ENCODE measurements at places on chromosomes 7 and 10.
A peak's percentile ranks its signal among the peaks of the same experiment; 100 is the strongest.

- no peak for DNase-seq
These were observed 199.0 kb downstream of the GPR37 start for GRCh38 chr7:124566583-124566982.

DNA sequence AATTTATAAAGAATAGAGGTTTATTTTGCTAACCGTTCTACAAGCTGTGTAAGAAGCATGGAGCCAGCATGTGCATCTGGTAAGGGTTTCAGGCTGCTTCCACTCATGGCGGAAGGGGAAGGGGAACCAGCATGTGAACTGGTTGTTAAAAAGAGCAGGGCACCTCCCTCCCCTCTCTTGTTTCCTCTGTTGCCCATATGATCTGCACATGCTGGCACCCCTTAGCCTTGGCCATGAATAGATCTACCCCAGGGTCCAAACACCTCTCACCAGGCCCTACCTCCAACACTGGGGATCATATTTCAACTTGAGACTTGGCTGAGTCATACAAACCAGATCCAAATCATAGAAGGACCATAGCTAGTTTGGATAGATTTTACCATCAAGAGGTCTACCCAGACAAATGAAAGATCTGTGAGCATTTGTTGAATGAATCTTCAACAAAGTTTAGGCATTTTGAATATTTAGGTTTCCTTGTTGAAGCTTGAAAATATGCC is 36.0 kb upstream of the NRP1 start:
- DNase-seq: no peak

GRCh38 chr10:113905756-113906155 is 51.3 kb downstream of the NHLRC2 start:
- no peak for DNase-seq

- no peak for DNase-seq
These were observed 727.9 kb upstream of the KCND2 start for GRCh38 chr7:119545118-119545517.

DNA sequence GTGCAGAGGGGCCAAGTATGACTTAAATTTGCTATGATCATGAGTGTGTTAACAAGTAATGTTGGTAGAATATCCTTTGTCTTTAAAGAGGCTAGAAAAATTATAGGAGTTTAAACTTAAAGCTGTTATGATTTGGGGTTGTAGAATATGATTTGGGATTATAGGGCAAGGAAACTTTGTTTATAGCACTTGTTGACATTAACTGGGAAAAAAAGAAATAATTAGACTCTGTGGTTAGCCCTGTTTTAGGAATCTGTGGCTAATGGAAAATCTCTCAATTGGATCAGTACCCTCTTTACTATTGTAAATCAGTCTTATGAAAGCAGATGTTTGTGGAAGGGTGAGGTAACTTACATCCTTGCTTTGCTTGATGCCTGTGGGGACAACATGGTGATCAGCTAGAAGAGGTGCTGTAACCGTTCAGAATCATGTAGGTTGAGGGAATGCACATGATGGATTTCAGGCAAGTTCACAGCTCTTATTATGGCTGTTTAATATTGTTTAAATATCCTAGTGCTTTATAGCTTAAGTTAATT is 11.1 kb downstream of the ING3 start:
- no peak for DNase-seq

- no peak for DNase-seq
These were observed 6.7 kb downstream of the RASSF4 start for GRCh38 chr10:44966129-44966815.

GRCh38 chr7:2014391-2015241 is 218.1 kb downstream of the MAD1L1 start:
- no peak for DNase-seq

DNA sequence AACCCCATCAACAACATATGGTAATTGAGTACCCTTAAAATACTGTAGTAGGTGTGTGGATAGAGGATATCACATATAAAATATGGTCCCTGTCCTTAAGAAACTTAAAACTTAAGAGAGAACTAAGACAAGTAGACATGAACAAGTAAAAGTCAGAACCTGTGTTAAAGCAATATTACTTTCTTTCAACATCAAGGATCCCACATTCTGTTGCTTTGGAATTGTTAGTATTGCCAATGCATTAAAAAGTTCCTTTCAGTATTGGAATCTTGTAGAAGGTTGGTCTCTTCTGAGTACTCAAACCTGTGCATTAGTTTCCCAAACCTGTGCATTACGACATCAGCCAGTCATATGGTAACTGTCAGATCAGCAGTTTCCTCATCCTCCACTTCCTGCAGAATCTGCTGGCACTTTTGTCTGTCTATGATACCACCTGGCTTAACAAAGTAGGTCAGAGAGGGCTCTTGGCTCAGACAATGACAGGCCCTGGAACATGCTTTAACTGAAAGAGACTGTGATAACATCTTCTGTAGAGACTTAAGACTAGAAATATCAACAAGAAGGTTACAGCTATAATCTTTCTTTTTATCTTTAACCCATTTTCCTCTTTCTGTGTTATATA is 56.5 kb downstream of the CCDC71L start:
- no peak for DNase-seq

DNA sequence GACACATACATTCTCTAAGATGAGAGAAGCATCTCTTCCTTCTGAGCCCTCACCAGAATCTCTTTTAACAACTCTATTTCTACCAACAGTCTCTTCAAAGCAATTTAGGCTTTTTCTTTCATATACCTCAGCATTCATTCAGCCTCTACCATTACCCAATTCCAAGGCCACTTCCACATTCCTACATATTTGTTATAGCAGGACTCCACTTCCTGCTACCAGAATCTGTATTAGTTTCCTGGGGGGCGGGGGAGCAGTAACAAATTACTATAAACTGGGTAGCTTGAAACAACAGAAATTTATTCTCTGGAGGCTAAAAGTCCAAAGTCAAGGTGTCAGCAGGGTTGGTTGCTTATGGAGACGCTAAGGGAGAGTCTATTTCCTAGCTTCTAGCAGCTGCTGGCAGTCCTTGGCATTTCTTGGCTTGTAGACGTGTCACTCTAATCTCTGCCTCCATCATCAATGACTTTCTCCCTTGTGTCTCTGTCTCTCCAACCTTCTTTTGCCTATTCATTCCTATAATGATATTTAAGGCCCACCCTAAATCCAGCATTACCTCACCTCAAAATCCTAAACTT is 7.4 kb downstream of the PRPS1L1 start:
- DNase-seq: no peak

DNA sequence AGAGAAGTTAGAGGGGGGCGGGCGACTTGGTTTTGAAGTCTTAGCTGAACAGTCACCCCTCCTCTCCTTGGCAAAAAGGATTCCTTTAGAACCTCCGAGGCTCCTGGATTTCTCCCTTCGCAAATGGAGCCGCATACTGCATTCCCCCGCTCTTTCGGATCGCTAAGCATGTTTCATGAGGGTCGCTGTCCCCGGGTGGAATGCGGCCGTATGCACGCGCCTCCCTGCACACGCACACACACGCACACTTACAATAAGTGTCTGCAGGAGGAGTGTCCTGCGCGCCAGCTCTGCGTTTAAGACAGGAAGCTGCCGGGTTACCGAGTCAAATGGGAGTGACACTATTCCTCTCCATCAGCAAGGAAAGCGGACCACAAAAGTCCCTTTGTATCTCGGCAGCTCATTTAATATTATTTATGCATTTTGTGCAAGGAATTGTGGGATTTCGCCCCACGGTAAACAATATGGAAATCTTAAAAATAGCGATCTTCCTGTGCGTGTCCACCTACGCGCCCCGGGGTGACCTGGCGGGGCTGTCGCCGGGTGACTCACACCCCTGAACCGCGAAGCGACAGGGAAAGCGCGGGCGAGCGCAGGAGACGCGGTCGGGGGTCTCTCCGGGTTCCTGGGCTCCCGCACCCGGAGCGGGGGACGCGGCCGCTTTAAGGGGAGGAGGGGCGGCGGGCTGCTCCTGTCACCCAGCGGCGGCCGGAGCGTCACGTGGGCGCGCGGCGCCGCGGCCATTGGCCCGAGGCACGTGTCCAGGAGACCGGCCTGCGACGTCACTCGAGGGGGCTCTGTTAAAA is 988 bp upstream of the EN2 start:
- DNase-seq: no peak

DNA sequence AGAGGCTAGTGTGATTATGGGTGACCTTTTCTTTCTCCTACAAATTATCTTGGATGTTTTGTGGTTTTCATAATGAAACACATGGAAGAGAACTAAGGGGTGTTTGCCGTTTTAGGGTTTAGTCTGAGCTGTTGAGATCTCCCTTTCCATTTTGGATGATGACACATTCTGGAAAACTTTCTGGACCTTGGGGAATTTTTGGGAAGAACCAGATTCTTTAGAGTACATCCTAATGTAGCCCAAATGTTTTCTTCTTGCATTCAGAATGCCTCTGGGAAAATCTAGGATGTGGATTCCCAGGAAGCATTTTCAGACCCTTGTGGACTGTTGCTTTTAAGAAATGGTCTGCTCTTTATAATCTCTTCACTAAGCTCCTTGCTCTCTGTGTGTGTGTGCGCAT is 165.7 kb downstream of the SORCS3 start:
- no peak for DNase-seq

- DNase-seq: no peak
These were observed 28.3 kb upstream of the PRSS1 start for GRCh38 chr7:142720986-142721385.

- no peak for DNase-seq
These were observed 7.3 kb upstream of the ASB4 start for GRCh38 chr7:95478272-95479037.

DNA sequence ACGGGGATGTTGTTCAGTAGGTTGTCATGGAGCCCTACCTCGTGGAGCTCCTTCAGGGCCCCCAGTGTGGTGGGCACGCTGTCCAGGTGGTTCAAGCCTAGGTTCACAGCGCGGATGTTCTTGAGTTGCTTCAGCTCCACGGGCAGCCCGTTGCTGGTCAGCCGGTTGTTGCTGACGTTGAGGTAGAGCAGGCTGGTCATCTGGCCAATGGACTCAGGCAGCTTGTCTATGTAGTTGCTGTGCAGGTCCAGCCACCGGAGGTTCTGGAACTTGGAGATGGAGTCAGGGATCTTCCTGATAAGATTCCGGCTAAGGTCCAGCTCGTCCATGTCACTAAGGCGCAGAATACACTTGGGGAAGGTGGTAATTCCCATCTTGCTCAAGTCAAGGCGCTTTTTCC is 26.0 kb downstream of the LRRC18 start:
- DNase-seq: no peak

DNA sequence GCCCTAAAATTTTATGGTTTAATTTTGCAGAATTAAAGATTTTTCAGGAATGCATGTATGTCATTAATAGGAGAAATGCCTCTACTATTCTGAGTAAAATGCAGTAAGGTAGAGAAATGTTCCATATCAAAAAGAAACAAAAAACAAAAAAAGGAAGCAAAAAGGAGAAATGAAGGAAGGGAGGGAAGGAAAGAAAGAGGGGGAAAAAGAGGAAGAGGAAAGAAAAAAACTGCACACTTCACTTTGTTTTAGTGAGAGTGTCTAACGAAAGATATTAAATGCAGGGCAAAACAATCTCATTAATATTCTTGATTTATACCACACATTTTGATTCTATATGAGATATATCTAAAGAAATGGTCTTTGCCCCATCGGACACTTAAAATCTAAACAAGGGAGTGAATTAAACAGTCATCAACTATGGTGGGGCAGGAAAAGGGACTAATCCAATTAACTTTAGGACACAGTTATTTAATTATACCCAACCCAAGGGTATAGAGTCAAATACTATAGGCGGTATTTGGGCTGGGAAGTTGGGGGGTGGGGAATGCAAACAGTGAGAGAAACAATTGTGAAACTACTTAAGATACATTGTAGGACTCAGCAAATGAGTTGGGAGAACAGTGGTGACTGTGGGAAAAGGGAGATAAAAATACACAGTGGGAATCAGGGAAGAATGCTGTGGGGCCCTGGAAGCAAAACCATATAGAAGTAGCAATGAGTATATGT is 27.0 kb downstream of the IMMP2L start:
- DNase-seq: no peak

DNA sequence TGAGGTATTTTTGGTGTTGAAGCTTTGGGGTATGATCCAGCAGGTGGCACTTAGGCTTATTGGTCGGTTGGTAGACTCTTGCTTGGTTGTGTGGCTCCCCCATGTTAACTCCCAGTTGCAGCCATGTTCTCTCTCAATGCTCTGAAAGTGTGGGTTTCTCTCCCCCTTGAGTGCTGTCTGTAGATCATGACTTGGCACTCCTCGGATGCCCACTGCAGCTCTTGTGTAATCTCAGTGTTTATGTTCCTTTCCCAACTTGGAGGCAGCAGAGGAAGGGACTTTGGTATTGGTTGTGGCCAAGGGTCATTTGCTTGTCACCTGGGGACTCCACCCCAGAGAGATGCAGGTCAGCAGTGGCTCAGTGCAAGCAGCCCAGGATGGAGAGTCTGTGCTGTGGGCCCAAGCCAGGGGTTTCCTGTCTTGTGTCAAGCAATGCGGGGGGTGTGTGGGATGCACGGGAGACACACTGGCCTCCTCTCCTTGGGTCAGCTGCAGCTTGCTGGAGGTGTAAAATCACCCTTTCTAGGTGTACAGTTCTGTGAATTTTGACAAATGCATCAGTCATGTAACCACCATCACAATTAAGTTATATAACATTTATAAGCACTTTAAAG is 36.9 kb downstream of the PIK3CG start:
- no peak for DNase-seq

DNA sequence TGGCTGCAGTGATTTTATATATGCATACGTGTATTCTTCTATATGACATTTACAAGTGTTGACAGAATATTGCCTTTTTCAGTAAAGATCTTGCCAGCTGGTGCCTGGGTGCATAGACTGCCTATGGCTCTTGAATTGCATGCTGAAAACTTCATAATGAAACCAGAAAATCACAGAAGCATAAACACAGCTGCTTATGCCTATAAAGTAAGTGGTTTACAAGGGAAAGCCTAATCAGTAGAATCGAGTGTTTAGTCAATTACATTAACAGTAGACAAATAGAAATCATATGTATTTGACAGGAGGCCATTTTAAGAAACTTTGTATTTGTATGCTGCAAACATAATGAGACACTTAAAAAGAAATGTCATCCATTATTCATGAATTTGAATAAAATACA is 82.5 kb downstream of the TMEM168 start:
- DNase-seq: no peak

- DNase-seq: peak; percentile 86
These were observed 398 bp downstream of the DENND11 start for GRCh38 chr7:141701489-141702046.

- DNase-seq: no peak
These were observed 45.1 kb upstream of the ADAM12 start for GRCh38 chr10:126433351-126433750.

GRCh38 chr7:86748843-86749719 is 105.4 kb downstream of the GRM3 start:
- no peak for DNase-seq

DNA sequence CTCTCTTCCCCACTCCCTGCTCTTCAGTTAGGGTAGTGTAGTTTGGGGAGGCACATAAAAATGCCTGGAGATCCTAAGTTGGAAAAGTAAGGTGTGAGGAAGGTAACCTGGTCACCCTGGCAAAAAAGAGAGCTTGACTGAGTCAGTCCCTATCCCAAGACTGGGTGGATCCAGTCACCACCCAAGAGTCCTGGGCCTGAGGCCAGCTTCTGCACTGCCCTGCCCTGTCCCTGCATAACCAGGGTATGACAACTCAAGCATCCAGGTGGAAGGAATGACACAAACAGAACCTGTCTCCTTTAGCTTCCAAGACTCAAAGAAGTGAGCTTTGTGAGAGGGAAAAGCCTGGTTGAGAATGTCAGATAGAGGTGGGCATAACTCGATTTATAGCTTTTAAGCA is 26.9 kb upstream of the SORBS1 start:
- DNase-seq: no peak

GRCh38 chr10:69668721-69669120 is 38.7 kb downstream of the FAM241B start:
- DNase-seq: no peak

GRCh38 chr7:74272305-74273038 is 16.7 kb upstream of the CLIP2 start:
- DNase-seq: peak; percentile 88

- no peak for DNase-seq
These were observed 127.2 kb upstream of the TNRC18 start for GRCh38 chr7:5550831-5551230.
